ENCODE measurements at places on chromosomes 12 and 14. TPM values are rescaled to one million over a fixed set of nuclear protein-coding genes. Genes with fewer than 3 reads are reported as not detected.

DNA sequence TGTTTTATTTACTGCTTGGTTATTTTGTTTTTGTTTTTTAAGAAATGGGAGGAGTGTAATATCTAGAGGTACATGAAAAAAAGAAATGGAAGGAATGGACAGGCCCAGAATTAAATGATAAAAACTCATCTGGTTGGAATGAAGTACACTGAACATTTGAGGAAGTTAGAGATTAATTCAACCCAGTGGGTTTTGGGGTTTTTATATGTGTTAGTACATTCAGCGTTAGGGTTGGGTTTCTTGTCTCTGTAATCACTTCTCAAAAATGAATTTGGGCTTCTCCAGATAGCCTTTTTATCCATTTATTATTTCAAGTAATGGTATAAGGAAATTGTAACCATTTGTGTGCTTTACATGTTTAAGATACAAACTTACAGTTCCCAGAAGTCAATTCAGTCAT, 19.5 kb upstream of the NUP107 start:
- no peak for DNase-seq

DNA sequence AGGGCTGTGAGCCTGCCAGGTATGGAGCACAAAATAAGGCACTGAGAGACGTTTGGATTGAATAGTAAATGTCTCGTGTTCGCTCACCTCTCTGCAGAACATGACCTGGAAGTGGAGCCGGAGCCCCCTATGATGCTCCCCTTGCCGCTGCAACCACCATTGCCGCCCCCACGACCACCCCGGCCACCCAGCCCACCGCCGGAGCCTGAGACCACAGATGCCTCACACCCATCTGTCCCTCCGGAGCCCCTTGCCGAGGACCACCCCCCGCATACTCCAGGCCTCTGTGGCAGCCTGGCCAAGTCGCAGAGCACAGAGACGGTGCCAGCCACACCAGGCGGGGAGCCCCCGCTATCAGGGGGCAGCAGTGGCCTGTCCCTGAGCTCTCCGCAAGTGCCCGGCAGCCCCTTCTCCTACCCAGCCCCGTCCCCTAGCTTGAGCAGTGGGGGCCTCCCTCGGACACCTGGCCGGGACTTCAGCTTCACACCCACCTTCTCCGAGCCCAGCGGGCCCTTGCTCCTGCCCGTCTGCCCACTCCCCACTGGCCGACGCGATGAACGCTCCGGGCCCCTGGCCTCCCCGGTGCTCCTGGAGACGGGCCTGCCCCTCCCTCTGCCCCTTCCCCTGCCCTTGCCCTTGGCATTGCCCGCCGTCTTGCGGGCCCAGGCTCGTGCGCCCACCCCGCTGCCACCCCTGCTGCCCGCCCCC, 18.7 kb downstream of the SETD1B start:
- no peak for DNase-seq

TNFAIP2 gene
- 3.3 TPM for total RNA-seq

TSPAN9 gene
- total RNA-seq, result 17.7 TPM

IL31 gene
- not detected for total RNA-seq
